ENCODE measurements at places on chromosomes 3 and 15.

- DNase-seq, result no peak
Observed at GRCh38 chr3:42175386-42176240, 84.5 kb downstream of the TRAK1 start.

- no peak for DNase-seq
Observed at GRCh38 chr3:15330031-15330596, 2.3 kb downstream of the SH3BP5 start.

GRCh38 chr15:95292785-95293450 is 1037.6 kb upstream of the NR2F2 start:
- DNase-seq, result no peak

DNA sequence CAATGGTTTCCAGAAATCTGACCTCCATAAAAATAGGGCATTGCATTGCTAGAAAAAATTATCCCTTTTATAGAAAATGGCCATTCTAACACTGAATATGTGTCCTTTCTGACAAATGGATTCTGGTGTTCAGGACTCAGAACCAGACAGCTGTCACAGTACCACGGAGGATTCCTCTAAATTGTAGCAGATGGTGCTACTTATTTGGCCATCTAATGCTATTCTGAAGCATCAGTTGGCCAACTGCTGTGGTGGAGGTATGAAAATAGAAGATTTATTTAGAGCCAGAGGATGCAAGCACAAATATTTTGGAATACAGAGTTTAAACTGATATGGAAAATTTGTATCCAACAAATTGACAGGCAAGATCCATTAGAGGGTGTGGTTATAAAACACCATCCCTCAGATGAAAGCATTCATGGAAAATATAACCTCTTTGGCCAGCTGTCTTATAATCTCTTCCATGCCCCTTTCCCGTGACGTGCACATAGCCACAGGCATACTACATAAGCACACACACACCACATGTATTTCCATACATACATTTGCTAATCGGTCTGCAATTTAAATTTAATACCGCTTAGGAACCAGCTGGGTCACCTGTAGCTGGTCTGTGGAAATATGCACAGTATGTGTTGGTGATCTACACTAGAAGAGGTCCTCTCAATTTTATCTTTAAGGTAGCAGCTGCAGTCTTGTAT is 302.7 kb upstream of the KCNMB2 start:
- no peak for DNase-seq

- peak; percentile 84 for DNase-seq
Observed at GRCh38 chr3:4976109-4976508, 3.1 kb upstream of the BHLHE40 start.

- no peak for DNase-seq
Observed at GRCh38 chr3:43723121-43723734, 32.5 kb downstream of the ABHD5 start.

GRCh38 chr3:66585520-66586095 is 84.8 kb upstream of the LRIG1 start:
- no peak for DNase-seq

DNA sequence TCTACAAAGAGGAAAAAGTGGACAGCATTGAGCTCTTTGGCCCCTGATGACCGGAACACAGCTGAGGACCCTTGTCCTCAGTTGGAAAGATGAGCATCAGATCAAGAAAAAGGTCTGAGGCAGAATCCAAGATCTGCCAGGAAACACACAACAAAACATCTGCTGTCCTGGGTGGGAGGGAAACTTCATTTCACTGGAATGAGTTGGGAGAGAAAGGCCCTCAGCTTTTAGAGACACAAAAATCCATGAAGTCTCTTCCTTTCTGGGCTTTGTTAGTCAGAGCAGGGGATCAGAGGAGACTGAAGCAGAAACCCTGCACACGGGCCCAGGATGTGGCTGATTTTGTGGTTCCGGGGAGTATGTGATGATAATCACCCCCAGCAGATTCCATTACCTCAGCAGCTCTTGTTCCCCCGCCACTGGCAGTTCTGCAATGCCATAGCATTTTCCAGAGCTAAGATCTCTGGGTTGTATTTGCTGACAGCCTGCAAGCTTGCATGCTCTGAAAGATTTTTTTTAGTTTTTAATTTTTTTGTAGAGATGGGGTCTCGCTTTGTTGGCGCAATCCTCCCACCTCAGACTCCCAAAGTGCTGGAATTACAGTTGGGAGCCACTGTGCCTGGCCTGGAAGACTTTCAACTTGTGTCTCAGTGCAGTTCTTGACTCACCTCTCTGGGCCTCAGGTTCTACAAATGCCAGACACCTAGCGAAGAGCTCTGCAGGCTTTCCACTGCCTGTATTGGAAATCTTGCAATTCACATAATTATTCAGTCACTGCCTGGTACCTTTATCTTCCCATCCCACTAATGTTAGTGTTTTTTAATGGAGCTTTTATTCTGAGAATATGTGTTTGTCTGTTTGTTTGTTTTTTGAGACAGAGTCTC is 5.8 kb upstream of the TATDN2 start:
- DNase-seq, result peak; percentile 89

DNA sequence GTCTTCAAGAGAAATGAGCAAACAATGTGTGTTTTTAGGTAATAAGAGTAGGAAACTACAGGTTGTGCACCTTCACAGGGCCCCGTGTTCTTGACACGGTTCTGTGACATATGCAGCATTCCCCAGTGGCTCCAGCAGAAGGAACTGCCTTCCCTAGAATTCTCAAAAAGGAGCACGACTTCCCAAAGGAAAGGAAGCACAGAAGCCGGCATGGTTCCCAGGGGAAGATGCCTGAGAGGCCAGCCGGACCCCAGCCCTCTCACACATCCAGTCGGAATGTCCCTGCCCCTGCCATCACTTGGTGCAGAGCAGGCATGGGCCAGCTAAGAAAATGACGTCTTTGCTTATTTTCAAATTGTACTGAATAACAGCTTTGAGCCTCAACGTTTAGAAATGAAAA is 187.3 kb upstream of the NSMCE3 start:
- DNase-seq, result no peak

GRCh38 chr15:33735637-33736247 is 232.6 kb upstream of the CHRM5 start:
- DNase-seq, result peak; percentile 38

- DNase-seq, result no peak
Observed at GRCh38 chr3:183854318-183855035, 29.1 kb upstream of the MAP6D1 start.

DNA sequence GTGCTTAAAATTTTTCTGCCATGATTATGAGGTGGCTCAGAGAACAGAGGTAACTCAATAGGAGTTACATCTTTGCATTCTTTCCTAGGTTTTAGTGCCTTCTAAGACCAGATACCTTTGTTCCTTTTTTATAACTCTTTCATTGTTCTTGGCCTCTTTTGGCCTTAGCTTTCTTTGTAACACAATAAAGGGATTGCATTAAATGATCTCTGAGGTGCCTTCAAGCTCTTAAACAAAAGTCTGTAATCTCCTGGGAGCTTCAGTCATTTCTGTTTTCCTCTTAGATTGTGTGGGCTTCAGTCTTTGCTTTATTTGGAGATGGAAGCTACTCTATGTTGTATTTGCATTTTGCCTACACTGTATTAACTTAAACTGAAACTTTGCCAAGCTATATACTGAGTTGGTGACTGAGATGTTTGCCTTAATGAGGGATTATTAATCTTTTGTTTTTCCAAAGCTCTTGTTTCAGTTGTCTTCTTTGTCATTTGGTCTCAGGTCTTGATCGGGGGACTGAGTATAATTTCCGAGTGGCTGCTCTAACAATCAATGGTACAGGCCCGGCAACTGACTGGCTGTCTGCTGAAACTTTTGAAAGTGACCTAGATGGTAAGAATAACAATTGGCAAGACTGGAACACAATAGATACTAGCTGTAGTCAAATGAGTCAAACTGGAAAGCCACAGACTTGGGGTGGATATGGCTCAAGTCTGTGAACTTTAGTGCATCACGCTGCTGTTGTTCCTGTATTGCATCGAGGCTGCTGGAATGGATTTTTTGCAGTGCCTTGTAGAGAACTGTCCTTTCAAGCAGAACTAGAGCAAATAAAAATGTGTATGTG is 110.3 kb downstream of the HCN4 start:
- DNase-seq, result peak; percentile 79

GRCh38 chr3:10281951-10282350 is 10.8 kb downstream of the GHRL start:
- no peak for DNase-seq

- no peak for DNase-seq
Observed at GRCh38 chr15:41895491-41895890, 1.6 kb upstream of the SPTBN5 start.
